Myocyte (in vitro differentiated cells): ENCODE measurements at places on chromosomes 13 and 19. TPM values are rescaled to one million over a fixed set of nuclear protein-coding genes. Genes with fewer than 3 reads are reported as not detected.

- no peak for DNase-seq
Measured at GRCh38 chr13:112558696-112559418, 29.1 kb downstream of the TUBGCP3 start.

- no peak for DNase-seq
Measured at GRCh38 chr19:37964109-37964508, 57.1 kb downstream of the SIPA1L3 start.

DNA sequence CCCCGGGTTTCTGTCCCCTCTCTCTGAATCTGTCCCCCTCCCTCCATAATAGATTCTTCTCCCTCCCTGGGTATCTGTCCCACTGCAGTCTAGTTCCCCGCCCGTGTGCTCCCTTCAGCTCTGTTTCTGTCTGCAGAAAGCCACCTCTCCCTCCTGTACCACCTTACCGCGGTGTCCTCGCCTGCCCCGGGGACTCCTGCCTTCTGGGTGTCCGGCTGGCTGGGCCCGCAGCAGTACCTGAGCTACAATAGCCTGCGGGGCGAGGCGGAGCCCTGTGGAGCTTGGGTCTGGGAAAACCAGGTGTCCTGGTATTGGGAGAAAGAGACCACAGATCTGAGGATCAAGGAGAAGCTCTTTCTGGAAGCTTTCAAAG is 1.3 kb downstream of the FCGRT start:
- no peak for DNase-seq

- no peak for DNase-seq
Measured at GRCh38 chr13:90270226-90270625, 1077.3 kb upstream of the MIR17HG start.

- DNase-seq, result peak; percentile 92
Measured at GRCh38 chr19:55598719-55599467, 424 bp downstream of the FIZ1 start.

DNA sequence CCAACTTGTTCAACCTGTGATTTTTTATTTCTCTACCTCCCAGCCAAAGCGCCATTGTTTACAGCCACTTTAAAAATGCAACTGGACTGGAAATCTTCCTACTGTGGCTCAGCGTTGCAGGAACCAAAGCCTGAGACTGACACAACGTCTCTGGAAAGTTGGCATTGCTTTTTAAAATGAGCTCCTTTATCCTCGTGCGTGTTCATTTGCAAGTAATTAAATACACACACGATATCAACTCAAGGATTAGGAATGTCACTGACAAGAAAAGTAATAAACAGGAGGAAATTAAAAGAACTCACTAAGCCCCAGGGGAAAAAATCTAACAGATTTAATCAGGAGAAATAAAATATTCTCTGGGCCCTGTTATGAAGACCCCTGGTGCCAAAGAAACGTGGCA is 184.6 kb upstream of the IRS2 start:
- DNase-seq, result no peak

GRCh38 chr19:15439078-15439799 is 10.5 kb downstream of the WIZ start:
- DNase-seq, result no peak

DNA sequence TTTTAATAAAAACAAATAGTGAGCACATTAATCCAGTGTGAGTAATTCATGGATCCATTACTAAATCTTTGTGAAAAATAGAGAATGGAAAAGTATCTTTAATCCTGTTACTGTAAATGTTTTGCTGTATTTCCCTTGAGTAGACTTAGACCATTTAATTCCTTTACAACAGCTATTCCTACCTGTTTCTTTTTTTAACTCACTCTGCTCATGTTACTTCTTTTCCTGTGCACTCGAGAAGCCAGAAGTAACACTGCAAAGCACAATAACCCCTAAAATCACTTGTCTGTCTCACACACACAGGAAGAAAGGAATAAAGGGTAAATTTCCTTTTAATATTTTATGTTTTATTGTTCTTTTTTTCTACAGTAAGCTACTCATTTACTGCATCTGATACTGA is 244.3 kb downstream of the SHISA2 start:
- DNase-seq, result peak; percentile 7

DNA sequence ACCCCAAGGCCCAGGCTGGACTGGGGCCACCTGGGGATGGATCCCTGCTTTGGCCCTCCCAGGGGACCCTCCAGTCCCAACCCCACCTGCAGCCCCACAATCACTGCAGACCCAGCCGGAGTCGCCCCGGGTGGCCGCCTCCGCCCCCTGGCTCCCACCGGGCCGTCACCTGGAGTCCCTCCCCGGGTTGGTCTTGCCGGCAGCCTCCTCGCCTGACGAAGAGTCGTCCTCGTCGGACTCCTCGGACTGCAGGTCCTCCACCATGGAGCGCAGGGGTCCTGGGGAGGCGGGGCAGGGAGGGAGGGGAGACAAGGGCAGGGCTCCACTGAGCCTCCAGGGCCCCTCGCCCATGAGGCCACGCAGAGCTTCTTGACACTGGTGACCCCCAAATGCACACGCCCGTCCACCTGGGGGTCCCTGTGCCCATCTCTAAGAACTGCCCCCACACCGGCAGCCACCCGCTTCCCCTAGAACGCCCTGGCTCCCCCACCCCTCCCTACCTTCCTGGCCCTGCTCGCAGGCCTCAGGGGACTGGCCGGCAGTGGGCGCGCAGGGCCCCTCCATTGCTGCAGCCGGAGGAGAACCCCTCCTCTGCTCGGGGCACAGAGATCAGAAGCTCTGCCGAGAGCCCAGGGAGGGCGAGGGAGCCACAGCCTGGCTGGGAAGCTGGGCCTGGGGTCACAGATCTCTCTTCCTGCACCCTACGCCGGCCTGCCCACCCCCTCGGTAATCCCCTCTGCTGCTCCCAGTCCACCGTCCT is 63.4 kb downstream of the MLLT1 start:
- no peak for DNase-seq

- no peak for DNase-seq
Measured at GRCh38 chr19:44894052-44894400, 3.0 kb downstream of the TOMM40 start.

DNA sequence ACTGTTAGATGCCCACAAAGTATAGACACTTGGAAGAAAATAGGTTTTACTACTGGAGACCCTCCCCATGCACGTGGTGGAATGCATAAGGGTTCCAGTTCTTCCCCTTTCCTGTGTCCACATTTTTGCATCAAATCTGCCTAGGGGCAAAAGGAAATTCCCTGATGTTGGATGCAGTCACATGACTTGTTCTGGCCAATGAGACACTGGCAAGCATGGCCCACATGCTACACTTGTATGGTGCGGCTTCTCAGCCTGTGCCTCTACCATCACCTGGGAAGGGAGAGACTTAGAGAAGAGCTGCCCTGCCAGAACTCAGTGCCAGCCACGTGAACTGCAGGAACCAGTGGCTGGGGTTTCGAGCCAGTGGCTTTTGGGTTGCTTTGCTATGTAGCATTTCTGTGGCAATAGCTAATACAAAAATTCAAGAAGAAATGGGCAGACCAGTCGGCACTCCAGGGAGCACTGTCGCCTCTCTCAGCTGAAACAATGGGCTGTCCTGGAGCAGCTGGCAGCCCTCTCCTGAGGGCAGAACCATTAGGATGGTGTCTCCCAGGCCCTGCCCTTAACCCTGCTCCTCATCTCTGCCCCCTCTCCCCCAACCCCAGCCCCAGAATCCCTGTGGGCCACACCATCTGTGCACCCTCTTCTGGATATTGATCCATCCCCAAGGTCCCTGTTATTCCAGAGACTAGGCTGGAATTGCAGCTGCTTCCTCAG is 634.0 kb downstream of the UQCRFS1 start:
- no peak for DNase-seq

DNA sequence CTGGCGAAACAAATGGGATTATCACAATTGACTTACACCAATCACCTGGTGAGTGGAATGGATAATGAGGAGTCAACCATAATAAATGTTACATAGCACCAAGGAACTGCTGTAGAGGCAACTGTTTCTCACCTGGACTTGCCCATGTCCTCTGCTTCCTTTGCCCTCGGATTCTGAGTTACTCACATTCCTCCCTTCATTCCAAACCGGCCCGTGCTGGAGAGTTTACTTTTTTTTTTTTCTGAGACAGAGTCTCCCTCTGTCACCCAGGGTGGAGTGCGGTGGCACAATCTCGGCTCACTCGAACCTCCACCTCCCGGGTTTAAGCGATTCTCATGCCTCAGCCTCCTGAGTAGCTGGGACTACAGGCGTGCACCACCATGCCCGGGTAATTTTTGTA is 41.5 kb upstream of the TSC22D1 start:
- DNase-seq, result no peak

- peak; percentile 38 for DNase-seq
Measured at GRCh38 chr13:30832845-30833332, 73.2 kb upstream of the MEDAG start.

DNA sequence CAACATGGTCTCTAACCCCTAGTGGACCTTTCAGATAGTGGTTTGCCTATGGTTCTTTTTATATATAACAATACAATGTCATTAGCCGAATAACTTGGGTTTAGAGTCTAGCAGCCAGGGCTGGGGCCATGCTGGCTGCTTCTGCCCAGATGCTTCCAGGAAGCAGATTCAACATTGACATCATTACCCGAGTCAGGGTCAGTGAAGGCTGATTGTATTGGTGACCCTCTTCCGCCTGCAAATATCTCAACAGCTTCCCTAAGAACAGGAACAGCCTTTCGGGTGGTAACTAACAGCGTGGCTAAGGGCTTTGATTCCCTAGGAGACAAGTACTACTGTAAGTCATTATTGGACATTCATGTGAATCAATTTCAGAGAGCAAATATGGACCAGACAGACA is 476.4 kb downstream of the UQCRFS1 start:
- no peak for DNase-seq

DNA sequence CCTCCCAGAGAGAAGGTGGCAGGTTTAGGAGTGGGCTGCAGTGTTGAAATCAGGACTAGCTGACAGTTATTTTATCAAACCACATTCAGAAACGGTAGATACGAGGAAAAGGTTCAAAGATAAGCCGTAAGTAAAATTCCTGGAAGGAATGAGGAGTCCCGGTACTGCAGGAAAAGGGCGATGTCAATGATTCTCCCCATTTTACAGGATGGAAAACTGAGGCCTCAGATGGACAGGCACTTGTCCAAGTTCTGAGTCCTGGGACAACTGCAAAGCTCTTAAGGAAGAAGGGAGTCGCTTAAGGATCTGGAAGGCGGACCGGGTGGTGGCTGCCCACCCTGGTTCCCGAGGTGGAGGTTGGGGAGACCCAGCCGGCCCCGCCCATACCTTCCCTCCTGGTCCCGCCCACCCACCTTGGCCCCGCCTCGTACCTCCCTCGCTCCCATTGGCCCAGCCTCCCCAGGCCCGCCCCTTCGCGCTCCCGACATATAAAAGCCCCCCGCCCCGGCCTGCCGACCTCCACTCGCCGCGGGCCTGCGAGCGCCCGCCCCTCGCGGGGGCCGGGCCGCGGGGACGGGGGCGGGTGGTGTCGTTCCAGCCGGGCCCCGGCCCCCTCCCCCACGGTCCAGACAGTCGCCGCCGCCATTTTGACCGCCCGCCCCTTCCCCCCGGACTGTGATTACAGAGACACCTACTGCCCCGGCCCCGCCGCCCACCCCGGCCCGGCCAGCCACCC is 603 bp downstream of the RFX1 start:
- peak; percentile 80 for DNase-seq

DNA sequence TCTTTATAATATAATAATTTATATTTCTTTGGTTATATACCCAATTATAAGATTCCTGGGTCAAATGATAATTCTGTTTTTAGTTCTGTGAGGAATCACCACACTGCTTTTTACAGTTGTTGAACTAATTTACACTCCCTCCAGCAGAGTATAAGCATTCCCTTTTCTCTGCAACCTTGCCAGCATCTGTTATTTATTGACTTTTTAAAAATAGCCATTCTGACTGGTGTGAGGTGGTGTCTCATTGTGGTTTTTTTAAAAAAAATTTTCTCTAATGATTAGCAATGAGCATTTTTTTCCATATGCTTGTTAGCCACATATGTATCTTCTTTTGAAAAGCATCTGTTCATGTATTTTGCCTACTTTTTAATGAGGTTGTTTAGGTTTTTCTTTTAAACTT is 122.2 kb downstream of the ZNF486 start:
- DNase-seq, result no peak

PLK5 gene
- total RNA-seq, result not detected in 2 replicates

FLT1 gene
- not detected in 2 replicates for total RNA-seq

ZNF865 gene
- total RNA-seq, result 2.9 and 3.5 TPM in 2 replicates

ZNF529 gene
- 13.0 and 15.9 TPM in 2 replicates for total RNA-seq

CEACAM3 gene
- total RNA-seq, result not detected in 2 replicates

DLL3 gene
- total RNA-seq, result 0.42 and 0.51 TPM in 2 replicates

PLPPR3 gene
- total RNA-seq, result 0.16 and 0.26 TPM in 2 replicates
